ENCODE measurements at places on chromosomes 1 and 21.

DNA sequence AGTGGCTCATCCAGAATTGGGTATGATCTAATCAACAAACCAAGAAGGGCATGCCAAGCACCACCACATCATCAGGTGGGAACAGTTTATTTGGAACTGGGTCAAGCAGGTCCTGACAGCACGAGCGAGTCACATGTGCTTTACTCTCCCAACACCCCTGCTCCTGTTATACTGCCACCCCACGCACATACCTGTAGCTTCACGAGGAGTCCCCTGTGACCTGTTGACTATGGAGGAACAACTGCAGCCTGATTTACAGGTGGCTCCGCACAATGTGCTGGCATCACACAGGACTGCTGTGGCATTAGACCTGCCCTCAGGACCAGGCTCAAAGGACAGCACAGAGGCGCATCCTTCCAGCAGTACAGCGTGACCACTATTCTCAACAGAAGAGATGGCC is 70.8 kb upstream of the LRRN2 start:
- DNase-seq = no peak

- DNase-seq = no peak
Observed at GRCh38 chr1:246121533-246121932, 385.5 kb downstream of the SMYD3 start.

GRCh38 chr1:81836007-81836626 is 35.4 kb downstream of the ADGRL2 start:
- DNase-seq = no peak

DNA sequence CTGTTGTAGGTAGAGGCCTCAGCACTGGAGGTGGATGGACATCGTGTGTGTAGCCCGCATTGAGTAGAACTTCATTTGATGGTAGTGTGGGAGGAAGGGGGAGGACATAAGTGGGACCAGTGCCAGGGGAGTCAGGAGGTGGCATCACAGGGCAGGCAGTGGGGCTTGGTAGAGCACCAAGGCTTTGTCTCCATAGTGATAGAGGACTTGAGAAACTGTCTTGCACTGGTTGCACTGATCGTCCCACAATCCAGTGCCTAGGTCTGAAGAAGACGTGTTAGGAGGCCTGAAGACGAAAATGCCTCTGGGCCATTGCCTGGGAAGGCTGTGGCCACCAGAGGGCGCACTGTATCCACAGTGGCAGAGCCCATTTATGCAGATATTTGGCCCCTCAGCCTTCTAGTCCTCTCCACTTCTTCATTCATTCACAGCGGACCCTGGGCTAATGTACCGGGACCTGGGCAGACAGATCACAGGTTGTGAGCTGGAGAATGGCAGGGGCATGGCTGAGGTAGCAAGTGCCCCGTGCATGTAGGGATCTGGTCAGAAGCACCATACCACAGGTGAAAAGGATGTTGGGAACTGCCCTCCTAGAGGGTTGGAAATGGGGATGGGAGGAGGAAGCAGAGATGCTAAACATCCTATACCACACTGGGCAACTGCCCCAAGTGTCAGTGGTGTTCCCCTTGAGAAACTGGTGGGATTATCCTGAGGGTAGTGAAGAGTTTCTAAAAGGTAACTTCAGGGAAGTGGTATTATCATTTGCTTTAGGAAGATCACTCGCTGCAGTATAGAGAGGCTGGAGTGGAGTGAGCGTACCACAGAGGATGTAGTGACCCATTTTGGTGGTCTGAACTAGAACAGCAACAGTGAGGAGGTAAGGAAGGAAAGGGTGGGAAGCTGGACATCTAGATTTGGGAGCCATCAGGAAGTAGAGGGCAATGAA is 95.3 kb downstream of the PIK3R3 start:
- peak; percentile 91 for DNase-seq

DNA sequence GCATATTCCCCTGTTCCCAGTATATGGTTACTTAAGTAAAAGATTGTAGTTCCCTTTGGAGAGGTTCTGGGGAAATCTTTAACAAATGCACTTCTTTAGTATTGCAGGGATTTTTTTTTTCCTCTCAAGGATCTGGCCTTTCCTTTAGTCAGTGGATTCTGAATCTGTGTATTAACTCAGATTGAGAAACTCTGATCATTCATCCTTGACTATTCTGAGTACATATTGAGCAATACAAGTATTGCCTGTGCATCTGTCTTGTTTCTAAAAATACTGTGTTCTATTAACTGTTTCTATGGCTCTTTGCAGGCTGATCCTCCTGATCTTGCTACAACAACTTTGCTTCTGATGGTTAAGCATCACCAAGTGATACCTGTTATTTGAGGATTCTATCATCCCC is 67.8 kb upstream of the FGGY start:
- peak; percentile 39 for DNase-seq

DNA sequence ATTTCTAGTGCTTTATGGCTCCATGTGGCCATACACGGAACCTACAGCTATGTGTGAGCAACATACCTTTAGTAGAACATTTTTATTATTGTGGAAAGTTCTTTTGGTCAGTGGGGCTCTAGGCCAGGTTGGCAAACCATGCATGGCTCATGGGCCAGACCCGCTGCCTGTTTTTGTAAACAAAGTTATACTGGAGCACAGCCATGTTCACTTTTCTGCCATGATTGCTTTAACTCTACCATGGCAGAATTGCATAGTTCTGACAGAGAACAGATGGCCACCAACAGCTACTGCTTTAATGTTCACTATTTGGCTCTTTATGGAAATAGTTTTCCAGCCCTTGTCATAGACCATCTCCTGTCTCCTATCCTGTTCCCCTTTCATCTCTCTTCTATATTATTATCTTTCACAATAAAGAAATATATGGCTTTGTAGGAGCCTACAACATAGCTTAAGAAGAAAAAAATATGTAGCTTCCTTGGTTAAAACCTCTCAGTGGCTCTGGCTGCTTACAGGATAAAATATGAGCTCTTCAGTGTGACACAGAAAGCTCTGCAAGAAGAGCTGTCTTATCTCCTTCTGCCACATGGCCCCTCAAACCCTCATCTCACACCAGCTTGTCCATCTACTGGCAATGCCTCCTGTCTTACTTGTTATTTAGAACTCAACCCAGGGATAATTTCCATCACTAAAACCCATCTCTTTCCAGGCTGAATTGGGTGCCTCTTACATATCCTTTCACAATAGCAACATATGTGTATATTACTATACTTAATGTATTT is 54.6 kb upstream of the RWDD3 start:
- no peak for DNase-seq

GRCh38 chr1:173285048-173285447 is 77.9 kb upstream of the TNFSF4 start:
- no peak for DNase-seq

GRCh38 chr1:32881871-32882850 is 4.1 kb upstream of the HPCA start:
- DNase-seq = no peak

DNA sequence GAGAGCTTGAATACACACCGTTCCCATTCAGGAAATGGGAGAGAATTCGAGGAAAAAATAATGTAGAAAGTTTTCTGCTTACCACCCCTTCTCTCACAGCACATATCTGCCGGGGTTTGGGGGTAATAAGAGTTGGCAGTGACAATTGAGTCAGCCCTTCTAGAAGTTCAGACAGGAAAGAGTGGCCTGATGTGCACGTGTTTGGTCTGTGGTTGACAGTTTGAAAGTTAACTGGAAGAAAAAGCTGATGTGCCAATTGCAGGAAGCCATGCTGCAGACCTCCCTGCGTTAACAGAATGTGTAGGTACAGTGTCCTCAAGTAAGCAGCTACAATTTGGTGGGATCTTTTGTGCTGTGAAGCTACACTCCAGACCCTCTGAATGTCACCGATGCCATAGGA is 50.9 kb downstream of the DHX9 start:
- DNase-seq = no peak

DNA sequence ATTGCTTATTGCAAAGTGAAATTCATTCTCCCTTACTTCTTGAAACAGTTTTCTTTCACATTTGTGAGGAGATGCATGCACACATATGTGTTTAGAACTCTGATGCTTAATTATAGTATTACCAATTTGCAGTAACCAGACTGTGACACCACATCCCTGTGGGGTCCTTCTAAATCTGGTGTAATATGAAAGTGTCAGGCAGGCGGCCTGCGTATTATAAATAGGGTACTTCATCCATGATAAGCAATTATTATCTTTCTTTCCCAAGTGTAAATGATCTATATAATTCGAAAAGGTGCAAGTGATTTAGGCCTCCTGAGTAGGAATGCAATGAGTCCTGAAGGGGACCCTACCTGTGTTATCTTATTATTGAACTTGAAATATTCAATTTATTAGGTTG is 876 bp downstream of the EFCAB7 start:
- DNase-seq = no peak

GRCh38 chr1:62613890-62614289 is 16.6 kb downstream of the ANGPTL3 start:
- DNase-seq = peak; percentile 6

DNA sequence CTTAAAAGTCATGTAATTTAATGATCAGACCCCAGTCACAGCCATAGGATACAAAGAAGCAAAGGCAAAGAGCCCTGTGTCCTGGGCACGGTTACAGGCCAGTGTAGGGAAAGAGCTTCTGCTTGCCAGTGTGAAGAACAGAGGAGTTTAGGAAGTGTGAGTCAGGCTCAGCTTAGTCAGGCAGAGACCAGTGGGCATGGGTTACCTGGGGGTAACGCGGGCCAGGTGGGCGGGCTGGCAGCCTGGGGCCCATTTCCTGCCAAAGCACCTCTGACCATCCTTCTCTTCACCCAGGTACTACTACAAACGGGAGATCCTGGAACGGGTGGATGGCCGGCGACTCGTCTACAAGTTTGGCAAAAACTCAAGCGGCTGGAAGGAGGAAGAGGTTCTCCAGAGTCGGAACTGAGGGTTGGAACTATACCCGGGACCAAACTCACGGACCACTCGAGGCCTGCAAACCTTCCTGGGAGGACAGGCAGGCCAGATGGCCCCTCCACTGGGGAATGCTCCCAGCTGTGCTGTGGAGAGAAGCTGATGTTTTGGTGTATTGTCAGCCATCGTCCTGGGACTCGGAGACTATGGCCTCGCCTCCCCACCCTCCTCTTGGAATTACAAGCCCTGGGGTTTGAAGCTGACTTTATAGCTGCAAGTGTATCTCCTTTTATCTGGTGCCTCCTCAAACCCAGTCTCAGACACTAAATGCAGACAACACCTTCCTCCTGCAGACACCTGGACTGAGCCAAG is 4.7 kb downstream of the ELF3 start:
- no peak for DNase-seq

DNA sequence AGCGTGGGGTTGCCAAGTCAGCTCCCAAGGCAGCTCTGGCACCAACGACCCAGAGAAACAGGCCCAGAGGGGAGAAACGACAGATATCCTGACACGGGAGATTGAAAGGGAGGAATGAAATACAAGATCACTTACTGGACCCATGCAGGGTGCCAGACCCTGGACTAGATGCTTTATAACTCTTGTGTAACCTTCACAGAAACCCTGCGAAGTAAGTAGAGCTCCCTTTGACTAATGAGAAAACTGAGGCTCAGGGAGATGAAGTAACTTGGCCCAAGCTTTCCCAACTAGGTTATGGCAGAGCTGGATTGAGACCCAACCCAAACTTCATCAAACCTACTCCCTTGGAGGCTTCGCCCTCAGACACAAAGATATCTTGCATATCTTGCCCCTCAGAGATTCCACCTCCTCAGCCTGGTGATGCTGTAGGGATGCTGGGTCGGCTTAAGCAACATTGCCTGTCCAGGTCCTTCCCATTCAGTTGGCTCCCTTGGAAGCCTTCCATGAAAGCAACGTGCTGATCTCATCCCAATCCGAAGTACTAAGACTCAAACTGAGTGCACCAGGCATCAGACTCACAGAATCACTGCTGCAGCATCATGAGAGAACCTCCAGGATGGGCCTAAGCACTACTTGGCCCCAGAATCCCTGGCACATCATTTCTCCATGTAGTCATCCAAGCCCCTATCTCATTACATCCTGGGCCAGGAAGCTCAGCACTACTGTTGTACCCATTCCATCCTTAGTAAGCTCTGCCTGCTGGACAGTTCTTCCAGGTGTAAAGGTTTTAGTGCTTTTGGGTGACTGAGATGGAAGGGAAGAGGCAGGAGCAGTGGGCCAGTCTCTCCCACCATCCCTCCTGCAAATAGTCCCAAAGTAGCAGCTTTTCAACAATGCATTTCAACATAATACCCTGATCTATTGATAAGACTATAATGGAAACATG is 1.1 kb upstream of the IGSF9 start:
- no peak for DNase-seq

GRCh38 chr1:172383536-172383935 is 36.9 kb upstream of the C1orf105 start:
- DNase-seq = peak; percentile 65

DNA sequence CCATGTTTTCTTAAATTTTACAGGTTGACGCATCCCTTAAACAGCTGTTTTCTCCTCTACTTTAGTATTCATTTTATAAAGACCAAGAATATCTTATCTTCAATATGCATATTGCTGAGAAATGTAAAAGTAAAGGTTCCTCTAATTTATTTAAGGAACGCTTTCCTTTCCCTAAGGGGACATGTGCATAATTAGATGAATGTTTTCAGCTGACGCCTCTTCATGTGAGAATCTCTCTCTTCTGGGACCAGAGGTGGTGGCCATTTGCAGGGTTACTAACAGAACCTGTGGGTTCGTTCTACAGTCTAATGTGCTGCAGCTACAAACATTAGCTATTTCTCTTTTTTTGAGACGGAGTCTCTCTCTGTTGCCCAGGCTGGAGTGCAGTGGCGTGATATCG is 147.7 kb upstream of the L1TD1 start:
- no peak for DNase-seq

- DNase-seq = no peak
Observed at GRCh38 chr1:154622503-154623039, 14.6 kb upstream of the ADAR start.

DNA sequence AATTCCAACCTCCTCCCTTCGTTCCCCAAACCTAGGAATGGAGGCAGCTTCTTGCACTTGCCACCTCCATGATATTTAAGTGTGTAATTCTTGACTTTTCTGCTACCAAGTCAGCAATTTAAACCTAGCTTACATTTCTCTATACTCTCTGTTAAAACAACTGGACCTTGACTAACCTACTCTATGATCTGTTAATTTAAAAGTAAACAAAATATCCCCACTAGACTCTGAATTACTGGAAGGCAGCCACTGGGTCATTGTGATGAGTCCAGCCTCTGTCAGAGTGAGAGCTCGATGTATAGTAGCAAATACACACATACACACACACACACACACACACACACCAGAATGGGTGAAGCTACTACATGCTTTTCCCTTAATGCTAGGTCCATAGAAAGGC is 40.0 kb upstream of the DHCR24 start:
- no peak for DNase-seq

DNA sequence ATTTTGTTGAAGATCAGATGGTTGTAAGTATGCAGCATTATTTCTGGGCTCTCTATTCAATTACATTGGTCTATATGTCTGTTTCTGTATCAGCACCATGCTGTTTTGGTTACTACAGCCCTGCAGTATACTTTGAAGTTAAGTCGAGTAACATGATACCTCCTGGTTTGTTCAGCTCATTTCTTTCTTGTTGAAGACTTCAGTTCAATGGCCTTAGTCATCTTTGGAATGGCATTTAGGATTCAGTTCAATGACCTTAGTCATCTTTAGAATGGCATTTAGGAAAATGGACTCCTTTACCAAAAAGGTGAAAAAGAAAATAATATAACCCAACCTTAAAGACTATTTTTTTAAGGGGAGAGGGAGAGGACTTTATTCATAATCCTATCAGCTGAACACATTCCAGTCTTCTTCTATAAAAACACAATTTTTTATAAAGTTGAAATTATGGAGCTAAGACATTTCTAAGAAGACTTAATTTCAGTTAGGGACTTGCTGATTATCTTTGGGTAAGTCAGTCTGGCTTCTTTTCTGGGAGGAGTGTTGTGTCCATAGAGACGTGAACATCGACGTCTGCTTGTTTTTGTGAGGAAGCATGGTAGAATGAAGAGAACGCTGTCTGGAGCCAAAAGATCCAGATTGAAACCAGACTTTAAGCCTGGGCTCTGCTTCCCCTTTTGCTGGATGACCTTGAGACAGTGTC is 48.3 kb downstream of the DDR2 start:
- DNase-seq = no peak

Data from AG20443 (cell line).